Left ventricle myocardium inferior (tissue), 1 donor: ENCODE measurements at places on chromosomes 4 and X. TPM values are rescaled to one million over a fixed set of nuclear protein-coding genes. Genes with fewer than 3 reads are reported as not detected.

GRCh38 chr4:24765376-24765988 is 29.9 kb upstream of the SOD3 start:
- H3K27ac ChIP-seq = no peak overlapping the region
- no peak overlapping the region for H3K4me3 ChIP-seq
- no peak for DNase-seq

Gene TCEANC
- total RNA-seq = 7.9 TPM

Gene PTPN13
- total RNA-seq = 3.8 TPM

DNA sequence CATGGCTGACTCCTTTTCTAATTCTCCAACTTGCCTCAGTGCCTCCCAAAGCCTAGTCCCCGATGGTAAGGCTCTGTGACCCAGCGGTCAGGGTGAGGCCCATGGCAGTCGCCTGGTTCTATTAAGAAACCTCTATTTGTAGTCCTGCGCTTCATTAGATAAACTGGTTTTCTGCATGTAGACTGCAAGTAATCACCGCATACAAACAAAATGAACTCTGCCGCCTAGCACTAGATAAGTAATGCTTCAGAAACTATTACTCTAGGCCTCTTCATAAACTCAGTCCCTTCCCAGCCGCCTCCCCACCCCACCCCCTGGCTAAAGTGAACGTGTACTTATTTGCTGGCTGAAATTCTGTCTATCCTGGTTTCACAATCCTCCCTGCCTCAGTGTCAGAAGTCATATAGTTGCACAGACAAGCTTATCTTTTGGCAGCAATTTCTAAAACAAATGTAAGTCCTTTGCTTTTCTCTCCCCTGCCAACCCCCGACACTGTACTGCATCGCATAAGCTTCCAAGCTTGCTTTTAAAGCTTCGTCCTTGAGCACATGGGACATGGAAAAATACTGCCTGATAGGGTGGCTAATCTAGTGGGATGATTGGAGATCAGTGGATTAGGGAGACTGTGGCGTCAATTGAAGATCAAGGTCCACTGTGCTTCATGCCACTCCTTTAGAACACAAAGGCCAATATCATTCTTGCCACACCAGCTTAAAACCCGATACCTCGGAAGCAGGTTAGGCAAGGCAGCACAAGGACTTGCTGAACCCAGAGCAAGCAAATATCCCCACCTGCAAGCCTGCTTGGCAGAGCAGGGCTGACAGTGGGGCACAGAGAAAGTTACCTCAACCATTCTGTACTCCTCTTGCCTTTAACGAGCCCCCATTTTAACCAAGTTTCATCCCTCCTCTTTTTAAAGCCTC is 125.8 kb downstream of the IRF2 start:
- H3K27me3 ChIP-seq = no peaks in the 10 kb centered on the region
- peaks cover 58% of the 10 kb centered on the region for H3K4me1 ChIP-seq
- peak; percentile 43 for DNase-seq
- no peak overlapping the region for H3K4me3 ChIP-seq
- H3K36me3 ChIP-seq = no peaks in the 10 kb centered on the region

Gene ING2
- total RNA-seq = 5.9 TPM

Gene SH3TC1
- 13.6 TPM for total RNA-seq

Gene NWD2
- total RNA-seq = not detected
